Natural killer cell treated with Interleukin-12 subunit alpha and Interleukin-12 subunit beta and Interleukin-15 and Interleukin-18, amount 100 ng/mL, for 72 hours (primary cell): ENCODE measurements at places on chromosomes 5 and 9. TPM values are rescaled to one million over a fixed set of nuclear protein-coding genes. Genes with fewer than 3 reads are reported as not detected.

GRCh38 chr5:180284149-180284548 lies 7.7 kb downstream of the MAPK9 start:
- DNase-seq: no peak

The MYMK gene
- not detected for total RNA-seq

The PCDHGC4 gene
- total RNA-seq: not detected

The KIF20A gene
- 23.5 TPM for total RNA-seq

DNA sequence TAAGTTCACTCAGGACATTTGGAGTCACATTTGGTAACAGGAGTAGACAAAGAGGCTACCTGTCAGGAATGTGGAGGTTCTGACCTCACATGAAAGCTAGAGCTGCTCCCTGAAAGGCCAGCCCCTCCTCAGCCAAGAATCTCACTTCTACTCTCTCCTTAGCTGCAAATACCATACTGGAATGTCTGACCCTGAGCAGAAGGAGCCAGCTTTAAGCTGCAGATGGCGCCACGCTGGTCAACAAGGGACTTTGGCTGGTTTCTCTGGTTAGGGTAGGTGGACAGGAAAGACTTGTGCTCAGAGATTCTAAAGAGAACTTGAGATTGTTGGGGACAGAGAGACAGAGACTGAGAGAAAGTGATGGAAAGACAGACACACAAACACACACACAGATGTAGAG lies 21.9 kb downstream of the ASTN2 start:
- no peak for DNase-seq

The SEMA6A gene
- total RNA-seq: not detected

DNA sequence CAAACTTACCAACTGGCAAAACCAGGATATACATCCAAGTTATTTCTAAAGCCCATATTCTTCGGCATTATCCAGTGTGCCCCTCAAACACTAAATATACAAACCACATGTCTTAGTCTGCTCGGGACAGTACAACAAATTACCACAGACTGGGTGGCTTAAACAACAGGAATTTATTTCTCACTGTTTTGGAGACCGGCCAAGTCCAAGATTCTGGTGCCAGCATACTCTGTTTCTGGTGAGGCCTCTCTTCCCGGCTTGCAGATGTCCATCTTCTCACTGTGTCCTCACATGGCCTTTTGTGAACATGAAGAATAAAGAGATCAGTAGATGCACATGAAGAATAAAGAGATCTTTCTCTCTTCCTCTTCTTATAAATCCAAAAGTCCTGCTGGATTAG lies 12.9 kb upstream of the SLCO6A1 start:
- no peak for DNase-seq

The TMEM215 gene
- total RNA-seq: not detected

- DNase-seq: no peak
Observed at GRCh38 chr9:73294336-73294735, 142.7 kb downstream of the ANXA1 start.

DNA sequence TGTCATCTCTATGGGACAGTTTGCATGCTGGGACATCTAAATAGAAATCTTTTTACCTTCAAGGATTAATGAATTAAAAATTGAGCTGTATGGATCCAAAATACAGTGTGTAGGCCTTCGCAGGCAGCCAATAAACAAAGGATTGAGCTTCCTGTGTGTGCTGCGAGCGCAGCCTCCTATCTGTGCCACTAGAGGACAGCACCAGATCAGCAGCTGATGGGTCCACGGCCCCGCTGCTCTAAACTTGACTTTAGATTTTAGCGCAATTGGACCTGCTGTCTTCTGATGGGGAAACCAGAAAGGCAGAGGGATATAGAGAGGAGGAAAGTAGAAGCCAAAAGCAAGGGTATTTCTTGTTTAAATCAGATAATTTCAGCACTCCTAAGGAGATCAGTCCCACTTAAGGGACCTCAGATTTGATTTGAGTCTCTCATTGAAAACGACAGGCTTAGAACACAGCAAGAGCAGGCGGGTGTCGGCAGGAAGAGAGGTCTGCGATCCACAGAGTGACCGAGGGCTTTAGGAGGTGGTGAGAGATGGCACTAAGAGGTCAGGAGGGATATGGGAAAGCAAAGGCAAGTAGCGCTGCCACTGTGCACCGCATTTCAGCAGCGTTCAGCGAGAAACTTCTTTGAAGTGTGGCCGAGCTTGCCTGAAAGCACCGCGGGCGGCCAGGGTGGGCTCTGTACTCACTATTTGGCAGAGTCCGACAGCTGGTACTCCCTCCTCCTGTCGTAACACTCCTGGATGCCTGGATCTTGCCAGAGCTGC lies 214.3 kb downstream of the GNA14 start:
- DNase-seq: no peak
